ENCODE measurements at places on chromosomes 11 and 22. TPM values are rescaled to one million over a fixed set of nuclear protein-coding genes. Genes with fewer than 3 reads are reported as not detected.
A peak's percentile ranks its signal among the peaks of the same experiment; 100 is the strongest.

- peaks cover 37% of the 10 kb centered on the region for H3K4me1 ChIP-seq
- peak overlapping the region; percentile 90 for H3K27ac ChIP-seq
- no peaks in the 10 kb centered on the region for H3K27me3 ChIP-seq
- DNase-seq, result peak; percentile 59
These were observed 796 bp downstream of the TIMP3 start for GRCh38 chr22:32802237-32802765.

GRCh38 chr11:1640076-1640946 lies 10.7 kb downstream of the KRTAP5-5 start:
- peaks cover 33% of the 10 kb centered on the region for H3K27me3 ChIP-seq
- no peak overlapping the region for H3K27ac ChIP-seq
- no peaks in the 10 kb centered on the region for H3K4me1 ChIP-seq
- H3K36me3 ChIP-seq, result no peaks in the 10 kb centered on the region
- no peak overlapping the region for H3K4me3 ChIP-seq

DNA sequence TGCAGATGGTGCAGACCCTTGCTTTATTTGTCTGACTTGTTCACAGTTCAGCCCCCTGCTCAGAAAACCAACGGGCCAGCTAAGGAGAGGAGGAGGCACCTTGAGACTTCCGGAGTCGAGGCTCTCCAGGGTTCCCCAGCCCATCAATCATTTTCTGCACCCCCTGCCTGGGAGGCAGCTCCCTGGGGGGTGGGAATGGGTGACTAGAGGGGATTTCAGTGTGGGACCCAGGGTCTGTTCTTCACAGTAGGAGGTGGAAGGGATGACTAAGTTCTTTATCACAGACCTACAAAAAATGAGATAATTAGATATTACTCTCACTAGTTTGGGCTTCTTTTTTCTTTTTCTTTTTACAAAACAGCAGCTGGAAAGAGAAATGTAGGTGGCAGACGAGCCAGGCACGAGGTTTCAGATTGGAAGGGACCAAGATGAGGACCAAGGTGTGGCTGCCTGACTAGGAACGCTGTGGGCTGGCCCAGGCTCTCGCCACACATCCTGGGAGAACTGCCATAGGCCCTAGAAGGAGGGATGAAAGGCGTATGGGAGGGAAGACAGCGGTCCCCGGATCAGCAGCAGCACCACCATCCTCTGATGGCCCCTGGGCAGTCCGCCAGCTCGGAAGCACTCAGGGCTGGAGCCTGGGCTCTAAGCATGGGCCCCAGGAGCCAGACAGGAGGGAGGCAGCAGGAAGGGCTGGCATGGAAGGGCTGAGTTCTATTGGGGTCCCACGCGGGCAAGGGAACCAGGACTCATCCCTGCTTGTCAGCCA lies 14.2 kb downstream of the TXN2 start:
- peak overlapping the region; percentile 59 for H3K27ac ChIP-seq
- H3K4me1 ChIP-seq, result peaks cover 55% of the 10 kb centered on the region
- no peak overlapping the region for H3K4me3 ChIP-seq
- H3K36me3 ChIP-seq, result no peaks in the 10 kb centered on the region
- H3K27me3 ChIP-seq, result no peaks in the 10 kb centered on the region
- DNase-seq, result peak; percentile 50

DNA sequence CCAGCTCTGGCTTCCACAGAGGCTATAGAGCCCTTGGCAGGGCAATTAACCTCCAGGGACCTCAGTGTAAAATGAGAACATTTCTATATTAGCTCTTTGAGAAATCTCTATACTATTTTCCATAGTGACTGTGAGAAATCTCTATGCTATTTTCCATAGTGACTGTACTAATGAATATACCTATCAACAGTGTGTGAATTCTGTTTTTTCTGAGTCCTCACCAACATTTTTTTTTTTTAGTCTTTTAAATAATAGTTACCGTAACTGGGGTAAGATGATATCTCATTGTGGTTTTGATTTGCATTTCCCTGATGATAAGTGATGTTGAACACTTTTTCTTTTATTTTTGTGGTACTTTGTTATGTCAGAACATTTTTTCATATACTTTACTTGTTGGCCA lies 7.0 kb upstream of the MTNR1B start:
- no peak overlapping the region for H3K27ac ChIP-seq
- DNase-seq, result no peak
- H3K27me3 ChIP-seq, result peaks cover 37% of the 10 kb centered on the region
- H3K4me3 ChIP-seq, result no peak overlapping the region
- no peaks in the 10 kb centered on the region for H3K36me3 ChIP-seq
- H3K4me1 ChIP-seq, result no peaks in the 10 kb centered on the region

- no peaks in the 10 kb centered on the region for H3K36me3 ChIP-seq
- no peak overlapping the region for H3K4me3 ChIP-seq
- DNase-seq, result no peak
- H3K4me1 ChIP-seq, result no peaks in the 10 kb centered on the region
These were observed 72.4 kb upstream of the NUP50 start for GRCh38 chr22:45091254-45091854.

GRCh38 chr11:70490208-70490607 lies 91.9 kb downstream of the CTTN start:
- H3K4me3 ChIP-seq, result no peak overlapping the region
- H3K36me3 ChIP-seq, result no peaks in the 10 kb centered on the region
- no peaks in the 10 kb centered on the region for H3K4me1 ChIP-seq

DNA sequence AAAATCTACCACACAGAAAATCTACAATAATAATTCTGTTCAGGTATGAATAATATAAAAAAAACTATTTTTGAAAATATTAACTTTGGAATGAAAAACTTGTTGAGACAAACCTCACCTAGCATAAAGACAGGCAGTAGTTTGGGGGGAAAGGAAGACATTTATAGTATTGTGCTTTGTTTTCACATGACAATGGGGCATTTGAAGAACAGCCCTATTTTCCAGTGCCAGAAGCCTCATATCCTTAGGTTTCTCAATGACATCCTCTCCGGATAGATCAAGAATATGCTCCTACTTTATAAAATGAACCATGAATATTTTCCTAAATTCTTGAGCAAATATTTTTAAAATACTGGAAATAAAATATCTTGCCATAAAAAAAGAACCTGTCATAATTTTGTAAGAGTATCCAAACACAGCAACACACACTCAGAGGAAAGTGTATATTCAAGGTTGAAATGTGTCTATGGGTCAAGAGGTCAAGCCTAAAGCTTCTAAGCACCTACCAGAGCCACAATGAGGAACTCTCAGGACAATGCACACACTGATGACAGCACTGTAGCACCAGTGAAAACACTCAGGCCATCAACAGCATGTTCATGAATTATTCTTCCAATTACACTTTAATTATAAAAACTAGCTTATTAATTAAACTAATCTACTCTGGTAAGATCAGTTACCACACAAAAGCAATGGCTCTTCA lies 68.7 kb downstream of the MRTFA start:
- no peaks in the 10 kb centered on the region for H3K36me3 ChIP-seq
- no peak overlapping the region for H3K27ac ChIP-seq
- no peaks in the 10 kb centered on the region for H3K27me3 ChIP-seq
- peaks cover 22% of the 10 kb centered on the region for H3K4me1 ChIP-seq
- no peak overlapping the region for H3K4me3 ChIP-seq

GRCh38 chr22:36738416-36739020 lies 35.0 kb upstream of the CACNG2 start:
- no peaks in the 10 kb centered on the region for H3K36me3 ChIP-seq
- H3K27me3 ChIP-seq, result peaks cover 21% of the 10 kb centered on the region
- no peak for DNase-seq

DNA sequence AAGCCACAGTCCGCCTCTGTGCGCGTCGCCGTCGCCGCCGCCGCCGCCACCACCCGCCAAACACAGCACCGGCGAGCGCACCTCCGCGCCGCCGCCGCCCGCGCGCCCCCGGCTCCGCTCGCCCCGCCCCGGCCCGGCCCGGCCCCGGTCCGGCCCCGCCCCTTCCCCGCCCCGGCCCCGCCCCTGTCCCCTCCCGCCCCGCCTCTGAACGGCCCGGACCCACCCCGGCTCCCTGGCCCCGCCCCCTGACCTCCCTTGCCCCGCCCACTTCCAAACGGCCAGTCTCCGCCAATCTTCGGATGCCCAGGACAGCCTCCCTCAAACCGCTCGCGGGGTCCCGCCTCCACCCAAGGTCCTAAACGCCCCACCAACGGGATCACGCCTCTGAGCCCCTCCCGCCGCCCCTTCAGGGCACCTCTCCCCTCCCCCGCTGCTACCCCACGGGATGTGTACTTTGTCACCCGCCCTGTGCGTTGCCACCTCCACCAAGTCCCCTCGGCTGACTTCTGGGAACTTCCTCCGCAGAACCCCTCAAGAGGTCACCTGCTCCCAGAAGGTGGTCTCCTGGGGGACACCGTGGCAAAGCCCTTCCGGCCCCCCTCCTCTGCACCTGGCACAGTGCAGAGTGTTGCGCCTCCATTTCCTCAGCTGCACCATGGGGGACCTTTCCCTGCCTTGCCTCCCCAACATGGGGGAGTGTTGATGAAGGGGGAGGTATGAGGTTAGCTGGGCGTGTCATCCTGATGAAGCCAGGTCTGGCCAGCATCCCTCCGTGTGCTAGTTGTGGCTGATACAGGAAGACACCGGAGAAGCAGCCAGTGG lies at the start of gene KIAA0930:
Gene KIAA0930, minus strand, starts transcription at position 85 of the 822 bp plus-strand sequence. CDS start 191 bp downstream, outside the sequence.
- no peak within 1 kb of the TSS for H3K27ac ChIP-seq
- peak within 1 kb of the TSS; percentile 89 for H3K4me3 ChIP-seq
- H3K36me3 ChIP-seq, result no peaks in the 10 kb centered on the region
- peaks cover 8% of the 10 kb centered on the region for H3K4me1 ChIP-seq

DNA sequence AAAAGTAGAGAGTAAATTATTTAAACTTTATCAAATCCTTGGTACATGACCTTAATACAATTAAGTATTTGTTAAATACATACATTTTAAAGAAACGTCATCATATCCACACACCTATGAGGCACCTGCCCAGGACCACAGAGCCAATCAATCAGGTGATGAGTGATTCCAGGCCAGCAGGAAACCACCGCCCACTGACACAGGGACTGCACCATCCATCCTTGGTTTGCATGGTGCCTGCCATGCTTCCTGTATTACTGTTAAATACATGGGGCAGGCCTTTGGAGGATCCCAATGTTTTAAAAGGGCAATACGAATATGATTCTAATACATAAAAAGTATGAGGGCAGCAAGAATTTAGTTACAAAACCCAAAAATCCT lies 7.0 kb upstream of the TBC1D10A start:
- H3K4me1 ChIP-seq, result no peaks in the 10 kb centered on the region
- H3K36me3 ChIP-seq, result peaks cover 41% of the 10 kb centered on the region
- no peak overlapping the region for H3K4me3 ChIP-seq

DNA sequence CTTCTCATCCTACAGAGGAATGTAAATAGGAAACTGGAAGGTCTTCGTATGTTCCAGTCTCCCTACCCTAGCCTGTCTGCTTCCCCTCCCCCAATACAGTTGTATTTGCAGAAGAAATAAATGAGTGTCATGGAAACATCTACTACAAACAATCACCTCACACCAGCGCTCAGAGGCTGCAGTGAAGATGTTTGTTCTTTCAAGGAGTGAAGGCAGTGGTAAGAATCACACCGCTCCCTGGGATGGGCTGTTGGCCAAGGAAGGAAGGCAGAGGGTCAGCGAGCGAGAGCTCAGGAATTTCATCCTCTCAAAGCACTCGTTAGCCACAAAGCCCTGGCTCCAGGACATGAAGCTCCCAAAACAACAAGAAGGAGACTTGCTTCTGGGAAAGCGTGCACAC lies 1.1 kb upstream of the IGSF9B start:
- H3K27ac ChIP-seq, result no peak overlapping the region
- peaks cover 40% of the 10 kb centered on the region for H3K27me3 ChIP-seq
- no peaks in the 10 kb centered on the region for H3K36me3 ChIP-seq
- H3K4me1 ChIP-seq, result no peaks in the 10 kb centered on the region

DNA sequence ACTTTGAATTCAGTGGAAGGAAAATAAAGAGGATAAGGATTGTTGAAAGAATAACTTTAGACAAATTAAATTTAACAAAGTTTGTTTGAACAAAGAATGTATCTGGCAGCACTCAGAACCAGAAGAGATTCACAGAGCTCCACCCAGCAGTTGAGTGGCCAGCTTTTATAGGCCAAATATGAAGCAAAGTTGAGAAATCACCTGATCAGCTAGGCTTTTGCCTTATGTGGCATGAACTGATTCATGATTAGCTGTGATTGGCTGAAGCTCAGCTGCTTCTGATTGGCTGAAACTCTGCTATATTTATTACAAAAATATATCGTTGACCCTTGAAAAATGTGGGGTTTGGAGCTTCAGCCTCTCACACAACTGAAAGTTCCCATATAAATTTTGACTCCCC lies 62.6 kb downstream of the PIWIL4 start:
- H3K27me3 ChIP-seq, result no peaks in the 10 kb centered on the region
- no peaks in the 10 kb centered on the region for H3K4me1 ChIP-seq
- DNase-seq, result peak; percentile 13
- H3K4me3 ChIP-seq, result no peak overlapping the region

- H3K4me3 ChIP-seq, result 0 out of 2 replicates have a peak overlapping the region, but pooled peaks have one; percentile 20
- peak; percentile 51 for DNase-seq
- peaks cover 13% of the 10 kb centered on the region for H3K4me1 ChIP-seq
- H3K27ac ChIP-seq, result peak overlapping the region; percentile 14
These were observed 10.4 kb downstream of the JAM3 start for GRCh38 chr11:134079317-134079716.

GRCh38 chr11:119166368-119167076 lies 2.0 kb upstream of the NLRX1 start:
- no peak overlapping the region for H3K4me3 ChIP-seq
- DNase-seq, result peak; percentile 75
- H3K36me3 ChIP-seq, result no peaks in the 10 kb centered on the region
- no peaks in the 10 kb centered on the region for H3K4me1 ChIP-seq
- H3K27me3 ChIP-seq, result no peaks in the 10 kb centered on the region

Gene CEND1
- 2.8 TPM for total RNA-seq

Gene PHOX2A
- total RNA-seq, result not detected

Gene OR52E4
- total RNA-seq, result not detected

Gene ATP6V1E1
- total RNA-seq, result 103 TPM

Gene MMP11
- 18.2 TPM for total RNA-seq

Gene CTTN
- 315 TPM for total RNA-seq

Gene LRRC56
- total RNA-seq, result not detected

Gene SYT8
- not detected for total RNA-seq

Gene RHBDD3
- 37.3 TPM for total RNA-seq

Gene UBQLNL
- total RNA-seq, result 0.32 TPM

Gene TMEM86A
- total RNA-seq, result 0.32 TPM
